ENCODE measurements at places on chromosomes 7 and 10.

DNA sequence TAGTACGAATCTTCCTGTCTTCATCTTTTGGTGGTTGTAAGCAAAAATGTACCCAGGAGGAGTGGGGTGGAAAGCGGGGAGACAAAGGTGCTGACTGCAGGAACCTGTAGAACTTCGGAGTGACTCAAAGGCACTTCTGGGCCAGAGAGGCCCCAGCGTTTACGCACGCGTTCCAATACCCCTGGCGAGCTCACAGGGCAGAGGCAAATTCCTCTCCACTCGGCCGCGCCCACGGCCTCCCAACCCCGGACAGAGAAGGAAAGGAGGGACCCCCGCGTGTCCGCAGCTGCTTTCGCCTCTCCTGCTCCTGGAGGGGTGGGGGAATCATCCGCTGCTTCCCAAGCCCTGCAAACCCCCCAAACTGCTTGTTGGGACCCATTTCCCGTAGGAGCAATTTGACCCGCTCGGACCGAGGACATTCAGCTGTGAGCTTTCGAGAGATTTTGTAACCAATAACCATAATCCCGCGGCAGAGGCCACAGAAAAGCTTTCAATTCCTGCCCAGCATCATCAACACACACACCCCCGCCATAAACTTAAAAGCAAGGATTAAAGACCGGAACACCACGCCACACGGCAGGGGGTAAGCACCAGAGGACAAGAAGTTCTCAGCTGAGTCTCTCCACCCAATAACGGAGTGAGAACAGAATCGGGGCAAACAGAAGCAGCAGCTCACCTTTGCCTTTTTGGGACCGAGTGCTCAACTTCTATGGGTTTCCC is 2.3 kb downstream of the IGF2BP3 start:
- DNase-seq: no peak

DNA sequence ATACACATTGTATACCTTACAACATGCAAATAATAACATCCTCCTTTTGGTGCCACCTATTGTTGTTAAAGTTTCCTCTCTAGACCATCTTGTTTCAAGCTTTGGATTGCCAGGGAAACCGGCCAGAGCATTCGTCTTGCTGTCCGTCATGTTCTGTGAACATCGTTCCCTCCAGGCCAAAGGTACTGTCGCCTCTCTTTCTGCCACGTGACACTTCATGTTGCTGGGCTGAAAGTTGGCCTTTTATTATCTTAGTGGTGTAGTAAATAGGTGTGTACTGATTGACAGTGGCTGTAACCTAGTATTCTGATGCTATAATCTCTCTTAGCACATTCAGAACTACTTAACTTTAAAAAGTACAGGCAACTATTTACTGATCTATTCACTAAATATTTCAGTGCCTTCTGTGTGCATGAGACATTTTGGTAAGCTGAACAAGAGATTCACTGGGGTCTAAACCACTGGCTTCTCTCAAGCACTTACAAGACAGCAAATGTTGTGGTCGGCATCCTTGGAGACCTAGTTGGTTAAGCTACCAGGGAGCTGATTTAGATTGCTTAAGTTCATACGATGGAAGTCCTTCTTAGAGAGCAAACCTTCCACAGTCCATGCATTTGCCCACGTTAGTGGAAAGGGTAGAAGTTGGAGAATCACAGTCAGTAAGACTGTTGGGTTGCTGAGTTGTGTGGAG is 52.4 kb downstream of the SHH start:
- no peak for DNase-seq

- DNase-seq: no peak
These were observed 168.9 kb downstream of the SLIT1 start for GRCh38 chr10:97016728-97017473.

- no peak for DNase-seq
These were observed 654.2 kb downstream of the REEP3 start for GRCh38 chr10:64175271-64175962.

- DNase-seq: no peak
These were observed 20.0 kb downstream of the LRRD1 start for GRCh38 chr7:92158660-92159575.

All from spinal cord (tissue), 10 donors.